ENCODE measurements at places on chromosomes 12 and 14. TPM values are rescaled to one million over a fixed set of nuclear protein-coding genes. Genes with fewer than 3 reads are reported as not detected.
A peak's percentile ranks its signal among the peaks of the same experiment; 100 is the strongest.

GRCh38 chr14:102362084-102362483 is 606 bp downstream of the CINP start:
- no peak for DNase-seq

DNA sequence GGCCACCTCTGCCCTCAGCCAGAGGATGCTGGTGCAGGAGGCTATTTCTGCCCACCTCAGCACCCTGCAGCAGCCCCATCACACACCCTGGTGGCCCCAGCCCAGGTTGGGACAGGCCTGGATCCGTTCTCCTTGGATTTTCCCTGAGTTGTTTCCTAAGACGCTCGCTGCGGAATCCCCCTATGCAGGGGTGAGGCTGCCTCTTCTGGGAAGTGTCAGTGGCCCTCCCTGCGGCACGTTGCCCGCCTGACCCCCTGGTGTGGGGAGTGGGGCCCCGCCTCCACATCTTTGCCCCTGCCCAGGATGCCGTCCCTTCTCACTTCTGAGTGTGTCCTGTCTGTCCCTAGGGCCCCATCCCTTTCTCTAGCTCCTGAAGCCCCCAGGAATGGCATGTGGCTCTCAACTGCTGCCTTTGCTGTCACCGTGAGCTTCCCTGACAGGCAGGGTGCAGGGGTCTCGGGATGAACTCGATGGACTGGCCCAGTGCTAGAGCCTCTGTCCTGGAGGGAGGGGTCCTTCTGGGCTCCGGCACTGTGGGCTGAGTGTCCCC is 594 bp upstream of the EXOC3L4 start:
- no peak for DNase-seq

DNA sequence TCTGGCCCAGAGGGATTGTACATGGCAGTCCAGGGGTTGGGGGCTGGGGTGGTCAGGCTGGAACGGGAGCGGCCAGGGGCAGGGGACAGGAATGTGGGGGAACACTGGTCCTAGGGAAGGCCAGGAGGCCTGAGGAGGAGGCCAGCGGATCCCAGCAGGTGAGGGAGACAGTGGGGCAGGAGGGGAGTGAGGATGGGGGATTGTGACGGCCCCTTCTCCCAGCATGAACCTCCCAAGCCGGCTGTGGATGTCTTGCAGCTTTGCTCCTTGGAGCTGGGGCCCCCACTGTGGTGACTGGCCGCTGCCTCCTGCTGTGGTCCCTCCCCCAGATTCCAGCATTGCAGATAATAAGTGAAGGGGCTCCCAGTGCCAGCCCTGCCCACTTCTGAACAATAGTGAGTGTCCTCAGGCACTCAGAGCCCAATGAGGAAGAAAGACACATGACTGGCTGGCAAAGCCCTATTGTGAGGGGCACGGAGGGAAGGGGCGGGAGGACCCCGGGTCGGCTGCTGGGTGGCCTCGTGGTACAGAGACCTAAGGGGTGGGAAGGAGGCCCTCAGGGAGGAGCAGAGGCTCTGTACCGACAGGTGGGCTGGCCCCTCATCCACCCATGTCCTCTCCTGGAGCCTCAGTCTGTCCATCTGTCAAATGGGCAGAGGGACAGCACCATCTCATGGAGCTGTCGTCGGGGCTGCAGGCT is 215.0 kb downstream of the KIF26A start:
- DNase-seq: no peak

The RNFT2 gene
- polyA plus RNA-seq: 2.6 TPM

DNA sequence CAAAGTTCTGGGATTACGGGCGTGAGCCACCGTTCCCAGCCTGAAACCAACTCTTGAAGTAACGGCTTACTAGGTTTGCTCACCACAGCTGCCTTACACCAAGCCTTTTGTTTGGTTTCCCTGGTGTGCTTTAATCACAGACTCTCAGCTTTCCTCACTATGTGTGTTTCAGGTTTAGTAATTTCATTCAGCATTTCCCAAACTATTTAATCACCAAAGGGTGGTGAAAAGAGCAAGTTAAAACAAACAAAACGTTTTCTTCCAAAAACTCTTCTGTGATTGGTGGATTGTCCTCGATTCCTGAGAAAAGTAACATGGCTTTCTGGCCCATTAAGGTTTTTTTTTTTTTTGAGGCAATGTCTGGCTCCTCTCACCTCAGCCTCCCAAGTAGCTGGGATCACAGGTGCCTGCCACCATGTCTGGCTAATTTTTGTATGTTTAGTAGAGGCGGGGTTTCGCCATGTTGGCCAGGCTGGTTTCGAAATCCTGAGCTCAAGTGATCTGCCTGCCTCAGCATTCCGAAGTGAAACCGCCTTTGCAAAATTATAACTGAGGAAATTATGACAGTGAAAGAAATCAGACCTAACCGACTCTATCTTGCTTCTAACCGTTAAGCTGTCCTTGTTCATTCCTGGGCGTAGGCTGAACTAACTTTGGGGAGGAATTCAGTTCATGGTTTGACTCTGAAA is 1.5 kb upstream of the ZFYVE26 start:
- no peak for DNase-seq

DNA sequence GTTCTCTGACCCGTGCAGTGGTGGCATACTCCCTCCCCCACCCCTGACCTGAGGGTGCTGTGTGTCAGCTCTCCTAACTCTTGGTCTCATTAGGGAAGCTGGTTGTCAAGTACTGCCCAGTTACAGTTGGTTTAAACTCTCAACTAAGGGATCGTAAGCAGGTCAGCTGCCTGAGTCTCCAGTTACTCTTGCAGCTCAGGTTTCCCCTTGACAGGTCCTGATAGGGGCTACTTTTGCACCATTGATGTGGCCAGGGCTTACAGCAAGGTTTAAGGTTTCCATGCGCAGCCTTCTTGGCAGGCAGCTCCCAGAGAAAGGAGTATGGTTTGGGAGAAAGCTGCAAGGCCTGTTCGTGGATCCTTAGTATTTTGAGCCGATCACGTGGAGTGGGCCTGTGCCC is 74.5 kb downstream of the ETV6 start:
- no peak for DNase-seq

DNA sequence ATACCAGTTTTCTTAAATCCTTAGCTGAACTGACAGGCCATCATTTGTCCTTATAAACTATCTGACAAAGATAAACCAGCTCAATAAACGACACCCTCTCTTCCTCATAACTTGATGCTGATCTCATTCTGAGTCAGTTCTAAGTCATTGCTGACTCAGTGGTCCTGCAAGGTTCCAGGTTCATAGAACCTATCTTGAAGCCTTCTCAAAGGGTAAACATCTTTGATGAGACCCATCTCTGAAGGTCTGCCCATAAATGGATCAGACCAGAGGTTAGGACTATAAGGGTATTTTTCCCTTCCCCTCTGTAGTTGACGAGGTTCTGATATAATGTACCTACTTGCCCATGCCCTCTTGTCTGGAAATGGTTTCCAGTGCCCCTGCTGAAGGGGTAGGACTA is 11.9 kb downstream of the NAA25 start:
- DNase-seq: peak; percentile 77

GRCh38 chr12:114687802-114688201 is 3.8 kb upstream of the TBX3 start:
- DNase-seq: no peak

DNA sequence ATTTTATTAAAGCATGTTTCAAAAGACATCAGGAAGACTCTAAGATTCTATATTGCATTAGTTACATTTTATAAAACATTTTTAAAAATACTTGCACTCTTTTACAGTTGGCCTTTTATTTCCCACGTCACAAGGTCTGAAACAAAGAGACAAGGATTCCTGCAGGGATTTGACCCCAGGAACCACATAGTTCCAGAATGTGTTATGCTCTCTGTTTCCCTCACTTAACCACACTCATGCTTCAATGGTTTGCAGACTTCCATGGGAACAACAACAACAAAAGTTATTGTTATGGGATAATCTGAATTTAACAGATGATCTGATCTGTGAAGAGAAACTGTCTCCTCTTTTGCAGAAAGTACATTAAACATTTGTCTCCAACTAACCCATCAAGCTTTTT is 104.3 kb upstream of the PPFIA2 start:
- DNase-seq: no peak

The CCDC198 gene
- 7.1 TPM for polyA plus RNA-seq
